ENCODE measurements at places on chromosomes 3 and 15. TPM values are rescaled to one million over a fixed set of nuclear protein-coding genes. Genes with fewer than 3 reads are reported as not detected.

Gene ACVR2B
- 8.4 TPM for total RNA-seq

DNA sequence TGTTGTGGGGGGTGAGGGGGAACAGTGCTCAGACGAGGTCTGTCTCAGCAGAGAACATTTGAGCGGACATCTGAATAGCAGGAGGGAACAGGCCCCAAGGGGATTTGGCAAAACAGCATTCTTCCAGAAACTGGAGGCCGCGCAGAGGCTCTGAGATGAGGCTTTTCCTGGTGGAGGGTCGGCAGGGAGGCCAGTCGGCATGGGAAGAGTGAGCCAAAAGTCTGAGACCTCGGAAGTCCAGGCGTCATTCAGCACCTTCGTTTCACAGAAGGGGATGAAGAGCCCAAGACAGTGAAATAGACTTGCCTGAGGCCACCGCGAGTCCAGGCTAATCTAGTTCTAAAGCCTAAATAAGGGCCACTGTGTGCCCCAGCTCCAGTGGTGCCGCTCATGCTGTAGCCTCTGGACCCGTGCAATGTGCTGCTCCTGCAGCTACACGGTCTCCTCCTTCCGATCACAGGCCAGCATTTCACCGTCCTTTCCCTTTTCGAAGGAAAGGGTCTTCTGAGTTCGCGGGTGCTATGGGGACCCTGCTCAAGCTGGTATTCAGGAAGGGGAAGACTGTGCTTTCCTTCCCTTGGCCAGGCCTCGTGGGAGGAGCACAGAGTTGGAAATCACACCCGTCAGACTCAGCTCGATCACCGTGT is 24.4 kb downstream of the LSM3 start:
- DNase-seq, result no peak

DNA sequence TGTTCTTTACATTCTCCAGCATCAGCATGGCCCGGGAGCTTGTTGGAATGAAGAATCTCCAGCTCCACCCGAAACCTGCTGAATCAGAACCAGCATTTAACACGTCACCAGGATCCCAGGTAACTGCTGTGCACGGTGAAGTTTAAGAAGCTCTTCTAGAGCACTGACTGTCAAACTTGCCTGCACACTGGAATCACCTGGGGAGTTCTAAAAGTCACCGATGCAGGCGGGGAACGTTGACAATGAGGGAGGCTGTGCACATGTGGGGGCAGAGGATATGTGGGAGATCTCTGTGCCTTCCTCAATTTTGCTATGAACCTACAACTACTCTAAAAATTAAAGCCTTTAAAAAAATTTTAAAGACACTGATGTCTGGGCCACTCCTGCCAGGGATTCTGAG is 19.1 kb upstream of the PAQR5 start:
- DNase-seq, result no peak

DNA sequence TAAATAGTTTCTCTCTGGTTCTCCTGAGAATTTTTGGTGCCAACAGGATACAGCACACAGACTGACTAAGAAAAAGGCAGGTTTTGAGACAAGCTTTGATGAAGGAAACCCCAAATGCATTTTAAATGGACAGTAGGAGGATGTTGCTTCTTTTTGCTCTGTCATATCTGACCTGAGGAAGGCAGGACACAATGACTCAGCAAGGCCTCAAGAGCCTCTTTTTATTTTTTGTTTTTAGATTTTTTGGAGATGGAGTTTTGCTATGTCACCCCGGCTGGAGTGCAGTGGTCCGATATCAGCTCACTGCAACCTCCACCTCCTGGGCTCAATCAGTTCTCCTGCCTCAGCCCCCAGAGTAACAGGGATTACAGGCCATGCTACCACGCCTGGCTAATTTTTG is 16.9 kb upstream of the KNG1 start:
- no peak for DNase-seq

- no peak for DNase-seq
These were observed 22.5 kb downstream of the SLC6A6 start for GRCh38 chr3:14424711-14425580.
